NCI-H82 (cell line): ENCODE measurements at places on chromosomes 16 and 17.

- DNase-seq: no peak
Measured at GRCh38 chr17:63439687-63440086, 6.4 kb downstream of the CYB561 start.

GRCh38 chr16:27564224-27564623 lies 14.3 kb downstream of the KATNIP start:
- peak; percentile 10 for DNase-seq

- peak; percentile 72 for DNase-seq
Measured at GRCh38 chr17:48998587-48999440, 1.6 kb downstream of the IGF2BP1 start.

- DNase-seq: no peak
Measured at GRCh38 chr16:84848986-84849634, 29.3 kb downstream of the CRISPLD2 start.

DNA sequence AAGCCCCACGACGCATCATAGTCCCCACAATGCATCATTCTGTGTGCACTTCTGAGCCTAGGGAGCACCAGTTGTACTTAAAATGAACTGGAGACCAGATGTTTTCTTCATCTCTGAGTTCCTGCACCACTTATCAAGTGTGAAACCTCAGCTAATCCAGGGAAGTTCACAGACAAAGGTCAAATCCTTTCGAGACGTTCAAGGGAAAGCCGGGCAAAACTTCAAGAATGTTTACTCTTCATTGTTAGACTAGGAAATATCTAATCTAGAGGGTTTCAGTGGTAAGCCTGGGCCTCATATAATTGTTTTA lies 4.6 kb upstream of the PMP22 start:
- no peak for DNase-seq

- DNase-seq: no peak
Measured at GRCh38 chr17:67625971-67626370, 91.8 kb upstream of the NOL11 start.

DNA sequence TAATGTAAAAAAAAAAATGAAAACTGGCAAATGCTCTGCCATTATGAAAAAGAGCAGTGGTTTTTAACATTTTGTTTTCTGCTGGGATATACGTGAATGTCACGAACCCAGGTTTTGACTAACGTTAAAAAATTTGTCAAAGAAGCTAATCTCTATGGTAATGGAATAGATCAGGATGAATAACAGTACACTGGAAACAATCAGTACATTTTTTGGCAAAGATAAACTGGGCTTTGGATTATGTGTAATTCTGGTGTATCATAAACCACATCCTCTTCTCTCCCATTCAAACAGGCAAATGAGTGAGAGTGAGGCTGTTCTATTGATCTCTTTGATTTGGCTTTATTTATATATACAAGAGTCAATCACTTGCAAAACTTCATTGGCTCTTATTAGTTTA lies 207.0 kb upstream of the IRX3 start:
- no peak for DNase-seq

- DNase-seq: peak; percentile 22
Measured at GRCh38 chr17:41329279-41329948, 13.9 kb upstream of the KRTAP17-1 start.

DNA sequence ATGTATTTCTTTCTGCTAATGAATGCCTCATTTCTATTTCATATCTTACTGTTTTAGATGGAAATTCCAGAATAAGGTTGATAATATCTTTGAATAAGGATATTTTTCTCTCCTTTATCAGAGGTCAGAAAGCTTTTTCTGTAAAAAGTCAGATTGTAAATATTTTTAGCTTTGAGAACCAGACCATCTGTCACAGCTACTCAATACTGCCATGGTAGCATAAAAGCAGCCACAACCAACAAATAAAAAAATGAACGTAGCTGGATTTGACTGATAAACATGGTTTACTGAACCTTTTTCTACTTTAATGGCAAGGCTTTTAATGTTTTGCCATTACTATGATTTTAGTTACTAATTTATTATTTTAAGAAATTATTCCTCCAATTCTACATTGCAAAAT lies 217.4 kb upstream of the COX10 start:
- DNase-seq: no peak

GRCh38 chr17:7706631-7707354 lies 1.8 kb downstream of the EFNB3 start:
- peak; percentile 49 for DNase-seq

DNA sequence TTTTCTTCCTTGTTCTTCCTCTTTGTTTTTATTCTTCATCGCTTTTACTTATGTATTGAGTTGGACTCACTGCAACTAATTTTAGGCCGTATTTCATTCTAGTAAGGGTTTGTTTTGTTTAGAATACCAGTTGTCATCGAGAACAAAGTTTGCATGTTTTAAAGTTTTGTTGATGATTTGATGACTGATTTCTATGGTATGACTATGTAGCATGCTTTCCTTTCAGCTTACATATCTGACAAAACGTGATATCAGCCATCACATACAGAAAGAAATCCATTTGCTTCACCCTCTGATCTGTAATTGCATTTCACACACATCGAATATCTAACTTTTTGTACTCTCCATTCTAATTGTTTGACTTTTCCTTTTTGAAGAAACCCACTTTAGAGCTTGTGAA lies 4.0 kb downstream of the PRKCA start:
- DNase-seq: no peak

- DNase-seq: no peak
Measured at GRCh38 chr17:31408586-31408985, 17.1 kb downstream of the RAB11FIP4 start.

GRCh38 chr16:85569615-85570212 lies 43.4 kb upstream of the GSE1 start:
- no peak for DNase-seq

GRCh38 chr16:70453117-70453891 lies 1.1 kb upstream of the FCSK start:
- no peak for DNase-seq

DNA sequence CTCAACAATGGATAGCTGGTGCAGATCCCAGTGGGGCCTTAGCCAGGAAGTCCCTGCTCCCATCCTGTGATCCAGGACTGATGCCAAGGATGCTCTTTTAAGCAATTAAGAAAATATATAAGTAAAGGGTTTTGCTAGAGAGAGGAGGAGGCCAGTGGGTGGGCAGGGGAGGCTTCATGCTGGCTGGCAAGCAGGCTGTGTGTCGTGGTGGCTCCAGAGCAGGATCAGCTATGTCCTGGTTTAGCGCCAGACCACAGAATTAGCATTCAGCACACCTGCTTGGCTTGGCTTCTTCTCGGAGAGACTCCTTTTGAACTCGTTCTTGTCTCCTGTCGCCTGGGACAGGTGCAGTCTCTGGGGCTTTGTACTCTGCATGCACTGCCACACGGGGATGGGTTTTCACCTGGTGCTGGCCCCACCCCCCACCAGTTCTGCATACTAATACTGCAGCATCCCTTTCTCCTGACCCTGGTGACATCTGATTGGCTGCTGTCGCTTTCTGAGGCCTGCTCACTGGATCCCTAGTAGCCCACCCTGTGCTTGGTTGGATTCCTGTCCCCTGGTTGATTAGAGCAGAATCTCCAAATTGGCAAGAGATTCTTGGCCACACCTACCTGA lies 66.1 kb downstream of the PLD6 start:
- DNase-seq: no peak

- peak; percentile 94 for DNase-seq
Measured at GRCh38 chr17:30831663-30832437, at the start of gene ATAD5. Gene ATAD5 (plus strand): TSS chr17:30831966. CDS start chr17:30832348, 382 bp downstream.

GRCh38 chr17:12545877-12546513 lies 119.7 kb upstream of the MYOCD start:
- peak; percentile 82 for DNase-seq

GRCh38 chr17:80777274-80777673 lies 214.4 kb upstream of the CHMP6 start:
- no peak for DNase-seq

- no peak for DNase-seq
Measured at GRCh38 chr16:75011634-75012307, 12.9 kb downstream of the ZNRF1 start.

DNA sequence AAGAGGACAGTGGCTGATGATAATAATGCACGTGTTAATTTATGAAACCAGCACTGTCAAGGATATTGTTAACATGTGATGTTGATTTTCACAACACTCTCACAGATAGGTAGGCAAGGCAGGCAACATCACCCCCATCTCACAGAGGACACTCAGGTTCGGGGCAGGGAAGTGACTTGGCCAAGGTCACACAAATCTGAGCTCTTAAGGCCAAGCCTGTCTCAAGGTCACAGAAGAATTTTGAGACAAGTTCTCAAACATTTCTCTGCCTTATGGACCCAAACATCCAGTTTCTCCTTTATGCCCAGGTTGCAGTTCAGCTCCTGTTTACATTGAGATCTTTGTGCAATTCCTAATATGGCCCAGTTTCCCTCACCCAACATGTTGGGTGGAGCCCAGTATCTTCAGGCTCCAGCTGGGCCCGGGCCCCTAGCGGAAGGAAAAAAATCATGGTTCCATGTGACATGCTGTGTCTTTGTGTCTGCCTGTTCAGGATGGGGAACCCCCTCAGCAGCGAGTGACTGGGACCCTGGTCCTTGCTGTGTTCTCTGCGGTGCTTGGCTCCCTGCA lies 1.3 kb downstream of the SLC2A4 start:
- DNase-seq: no peak

DNA sequence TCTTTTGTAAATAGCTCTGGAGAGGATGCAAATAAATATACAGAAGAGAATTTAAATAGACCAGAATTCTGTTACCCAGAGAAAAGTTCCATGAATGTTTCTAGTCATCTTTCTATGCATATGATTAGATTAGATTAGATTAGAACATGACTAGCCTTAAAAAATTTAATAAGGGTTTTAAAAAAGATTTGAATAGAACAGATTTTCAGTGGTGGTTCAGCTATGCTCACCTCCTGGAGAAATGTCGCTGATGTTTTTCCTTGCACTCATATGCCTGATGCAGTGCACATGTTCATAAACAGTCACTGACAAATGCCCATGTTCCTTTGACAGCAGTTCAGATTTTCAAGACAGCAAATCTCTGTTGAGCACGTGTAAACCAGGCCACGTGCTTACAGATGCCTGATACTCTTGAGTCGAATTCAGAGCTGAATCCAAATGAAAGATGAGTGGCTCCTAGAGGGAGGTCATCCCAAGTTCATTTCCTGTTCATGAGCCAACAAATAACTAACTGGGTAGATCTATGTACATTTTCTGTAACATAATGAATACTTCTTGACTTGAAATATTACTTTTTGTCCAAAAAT lies 19.9 kb upstream of the RAB11FIP4 start:
- no peak for DNase-seq

DNA sequence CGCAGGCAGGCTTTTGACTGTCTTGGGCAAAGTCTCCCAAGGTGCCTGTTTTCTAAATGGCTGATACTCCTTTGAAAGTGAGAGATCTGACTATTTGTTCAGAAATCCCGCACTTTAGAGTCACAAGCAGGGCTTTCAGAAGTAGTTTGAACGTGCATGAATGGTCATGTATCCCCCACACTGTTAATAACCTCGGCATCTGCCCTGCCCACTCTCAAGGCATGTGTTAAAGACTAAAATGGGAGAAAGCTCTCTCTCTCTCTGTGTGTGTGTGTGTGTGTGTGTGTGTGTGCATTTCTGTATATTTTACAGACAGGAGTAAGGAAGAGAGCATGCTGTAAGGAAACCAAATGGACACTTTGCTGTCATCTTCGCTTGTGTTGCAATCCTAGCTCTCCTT lies 163.7 kb downstream of the MAF start:
- no peak for DNase-seq

GRCh38 chr17:79836972-79837887 lies 2.0 kb downstream of the CBX4 start:
- DNase-seq: no peak

GRCh38 chr16:65888201-65888600 lies 478.3 kb upstream of the CDH5 start:
- DNase-seq: no peak

- no peak for DNase-seq
Measured at GRCh38 chr17:31273516-31273915, 23.5 kb downstream of the OMG start.

DNA sequence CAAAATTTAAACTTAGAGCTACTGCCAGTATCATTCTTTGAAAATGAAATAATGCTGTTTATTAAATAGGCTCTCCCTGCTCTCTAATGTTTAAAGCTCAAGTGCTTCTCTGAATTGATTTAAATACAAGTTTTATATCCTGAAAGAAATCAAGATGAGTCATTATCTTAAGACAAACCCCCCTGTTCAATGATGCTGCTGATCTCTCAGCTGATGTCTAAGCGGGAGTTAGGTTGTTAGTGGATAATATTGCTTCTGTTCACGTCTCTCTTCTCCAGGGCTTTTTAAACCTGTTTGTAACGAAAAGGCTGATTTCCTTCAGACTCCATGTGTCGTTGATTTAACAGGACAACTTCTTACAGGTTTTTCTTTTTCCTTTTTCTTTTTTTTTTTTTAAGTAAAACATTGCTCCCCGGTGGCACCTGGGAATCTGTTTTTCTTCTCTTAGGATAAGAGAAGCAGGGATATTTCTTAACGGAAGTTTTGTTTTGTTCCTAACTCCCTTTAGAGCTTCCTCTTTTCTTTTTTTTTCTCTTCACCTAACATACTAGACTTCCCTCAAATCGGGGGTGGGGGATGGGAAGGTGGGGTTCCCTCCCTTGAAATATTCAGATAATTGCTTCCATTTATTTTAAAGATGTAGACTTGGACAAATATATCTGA lies 807 bp upstream of the LYRM9 start:
- DNase-seq: peak; percentile 66

- DNase-seq: peak; percentile 71
Measured at GRCh38 chr16:83878838-83879237, 20.1 kb upstream of the MLYCD start.

GRCh38 chr16:6643080-6643686 lies 689.5 kb upstream of the RBFOX1 start:
- DNase-seq: peak; percentile 73

- DNase-seq: no peak
Measured at GRCh38 chr17:17774009-17774881, 62.5 kb downstream of the SREBF1 start.

DNA sequence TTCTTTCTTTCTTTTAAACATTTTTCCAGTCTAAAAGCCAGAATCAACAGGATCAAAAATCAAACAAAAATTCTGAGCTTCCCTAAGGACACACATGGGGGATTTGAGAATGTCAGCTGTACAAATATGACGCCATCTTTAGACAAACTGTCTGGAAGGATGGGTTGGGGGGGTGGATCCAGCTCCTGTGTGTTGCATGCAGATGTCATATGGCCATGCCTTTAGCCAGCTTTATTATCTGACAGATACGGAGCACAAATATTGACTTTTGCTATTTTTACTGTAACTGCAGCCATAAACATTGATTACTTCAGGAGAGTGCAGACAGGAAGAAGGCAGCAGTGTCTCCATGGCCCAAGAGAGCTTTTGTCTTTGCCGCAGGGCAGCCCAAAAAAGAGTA lies 279.4 kb upstream of the ELAC2 start:
- DNase-seq: no peak

- no peak for DNase-seq
Measured at GRCh38 chr17:29045734-29046472, 3.0 kb downstream of the PIPOX start.
